HCT116 (cell line): ENCODE measurements at places on chromosomes 3 and 15.

GRCh38 chr3:43854283-43854682 is 163.5 kb downstream of the ABHD5 start:
- peaks cover 31% of the 10 kb centered on the region; the same call in 1 of the 2 replicates for H3K27me3 ChIP-seq
- no peak for DNase-seq
- H3K4me1 ChIP-seq = 0 out of 2 replicates have a peak, but pooled peaks cover 2% of the 10 kb centered on the region
- H3K4me3 ChIP-seq = no peak overlapping the region
- H3K27ac ChIP-seq = no peak overlapping the region
- no peaks in the 10 kb centered on the region for H3K36me3 ChIP-seq

DNA sequence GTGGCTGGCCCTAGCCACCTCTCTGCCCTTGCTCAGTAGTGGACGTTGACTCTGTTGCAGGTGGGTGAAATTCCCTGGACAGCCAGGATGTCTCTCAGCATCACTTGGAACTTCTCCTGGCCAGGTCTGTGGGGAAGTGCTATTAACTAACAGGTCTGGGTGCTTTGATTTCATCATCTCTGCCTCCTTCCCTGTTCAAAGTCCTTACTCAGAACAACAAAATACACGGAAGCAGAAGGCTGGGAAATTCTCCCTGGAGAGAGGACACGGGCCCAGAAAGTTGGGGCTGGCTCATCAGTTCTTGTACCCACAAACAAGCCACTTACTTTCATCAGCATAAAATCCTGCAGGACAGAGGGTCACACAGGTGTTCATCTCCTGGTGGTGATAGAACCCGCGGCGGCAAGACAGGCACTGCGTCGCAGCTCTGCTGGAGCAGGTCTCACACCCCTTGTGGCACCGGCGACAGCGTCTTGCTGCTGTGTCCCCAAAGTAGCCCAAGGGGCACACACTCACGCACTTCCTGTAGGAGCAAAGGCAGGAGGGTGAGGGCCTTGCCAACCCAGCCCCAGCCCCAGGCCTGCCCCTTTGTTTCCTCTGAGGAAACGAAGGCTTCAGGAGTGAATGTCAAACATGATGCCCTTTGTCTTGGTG is 29.6 kb upstream of the SNRPA1 start:
- no peaks in the 10 kb centered on the region for H3K4me1 ChIP-seq
- no peak for DNase-seq
- H3K36me3 ChIP-seq = no peaks in the 10 kb centered on the region

- H3K36me3 ChIP-seq = no peaks in the 10 kb centered on the region
- H3K4me1 ChIP-seq = peaks cover 7% of the 10 kb centered on the region
- H3K27me3 ChIP-seq = no peaks in the 10 kb centered on the region
- DNase-seq = peak; percentile 52
- H3K27ac ChIP-seq = no peak overlapping the region
Observed at GRCh38 chr3:158918008-158918407, 116.2 kb downstream of the MFSD1 start.

DNA sequence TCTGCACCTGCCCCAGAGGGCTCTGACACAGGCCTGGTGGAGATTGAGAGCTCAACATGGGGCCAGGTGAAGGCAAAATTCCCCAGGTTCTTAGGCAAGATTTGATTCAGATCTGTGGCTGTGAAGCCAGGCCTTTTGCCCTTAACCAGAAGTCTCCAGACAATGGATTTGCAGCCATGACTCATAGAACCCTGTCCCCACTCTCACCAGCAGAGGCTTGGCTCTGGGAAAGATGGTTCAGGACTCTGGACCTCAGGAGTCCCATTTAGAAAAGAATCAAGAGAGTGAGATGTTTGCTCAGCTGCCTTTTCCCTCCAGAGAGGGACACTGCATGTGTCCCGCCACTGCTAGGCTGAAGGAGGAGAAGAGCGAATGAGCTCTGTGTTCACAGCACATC is 361.4 kb upstream of the ICE2 start:
- H3K27me3 ChIP-seq = peaks cover 45% of the 10 kb centered on the region
- H3K4me1 ChIP-seq = no peaks in the 10 kb centered on the region
- DNase-seq = no peak
- no peak overlapping the region for H3K4me3 ChIP-seq
- H3K27ac ChIP-seq = no peak overlapping the region

- no peaks in the 10 kb centered on the region for H3K27me3 ChIP-seq
- no peaks in the 10 kb centered on the region for H3K36me3 ChIP-seq
- peaks cover 3% of the 10 kb centered on the region; the same call in 1 of the 2 replicates for H3K4me1 ChIP-seq
- H3K27ac ChIP-seq = no peak overlapping the region
Observed at GRCh38 chr15:44435893-44436667, 8.7 kb downstream of the CTDSPL2 start.

GRCh38 chr3:49630784-49631183 is 43.4 kb upstream of the APEH start:
- H3K36me3 ChIP-seq = no peaks in the 10 kb centered on the region
- DNase-seq = no peak

DNA sequence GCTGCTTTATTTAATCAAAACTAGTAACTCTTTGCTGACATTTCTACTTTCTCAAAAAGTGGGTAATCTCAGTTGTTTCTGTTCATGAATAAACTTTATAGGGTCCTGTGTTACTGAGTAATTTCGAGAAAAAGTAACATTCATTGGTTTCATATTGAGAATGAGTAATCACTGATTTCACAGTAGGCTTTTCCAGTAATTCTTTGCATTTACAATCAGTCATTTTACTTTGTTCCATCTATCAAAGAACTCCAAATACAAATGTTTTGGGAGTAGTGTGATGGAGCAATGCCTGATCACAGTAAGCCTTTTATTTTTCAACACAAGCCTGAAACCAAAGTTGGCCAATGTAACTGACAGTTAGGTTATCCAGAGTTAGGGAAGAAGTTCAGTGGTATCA is 353.6 kb downstream of the ULK4 start:
- H3K36me3 ChIP-seq = no peaks in the 10 kb centered on the region
- no peak overlapping the region for H3K27ac ChIP-seq
- DNase-seq = no peak
- no peaks in the 10 kb centered on the region for H3K4me1 ChIP-seq

- H3K27ac ChIP-seq = peak within 1 kb of the TSS; percentile 56; the same call in 1 of the 2 replicates
- peak within 1 kb of the TSS; percentile 58 for H3K4me3 ChIP-seq
- no peak for DNase-seq
- no peaks in the 10 kb centered on the region for H3K4me1 ChIP-seq
- no peaks in the 10 kb centered on the region for H3K27me3 ChIP-seq
- no peaks in the 10 kb centered on the region for H3K36me3 ChIP-seq
Observed at GRCh38 chr3:120450600-120451271, at the start of gene FSTL1. Gene FSTL1 (minus strand): TSS chr3:120450992. CDS start chr3:120450746, 246 bp downstream.

- H3K4me3 ChIP-seq = no peak overlapping the region
- no peaks in the 10 kb centered on the region for H3K4me1 ChIP-seq
- DNase-seq = no peak
- no peak overlapping the region for H3K27ac ChIP-seq
- no peaks in the 10 kb centered on the region for H3K36me3 ChIP-seq
Observed at GRCh38 chr3:170437696-170438407, 19.2 kb downstream of the CLDN11 start.

DNA sequence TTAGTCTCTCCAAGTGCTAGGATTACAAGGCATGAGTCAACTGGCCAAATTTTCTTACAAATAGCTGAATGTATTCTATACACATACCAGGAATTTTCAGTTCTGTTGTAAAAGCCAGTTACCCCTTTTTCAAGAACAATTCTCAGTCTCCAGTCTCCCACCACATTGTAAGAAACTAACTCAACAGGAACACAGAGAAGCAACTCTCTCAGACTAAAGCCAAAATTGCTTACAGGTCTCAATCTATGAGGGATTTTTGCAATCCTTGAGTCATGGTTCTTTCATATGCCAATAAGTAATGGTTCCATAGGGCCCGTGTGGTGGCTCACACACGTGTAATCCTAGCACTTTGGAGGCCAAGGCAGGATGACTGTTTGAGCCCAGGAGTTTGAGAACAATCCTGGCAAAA is 8.5 kb downstream of the IP6K2 start:
- H3K27me3 ChIP-seq = no peaks in the 10 kb centered on the region
- DNase-seq = no peak
- H3K4me1 ChIP-seq = peaks cover 11% of the 10 kb centered on the region; the same call in 1 of the 2 replicates
- H3K4me3 ChIP-seq = no peak overlapping the region
- peak overlapping the region; percentile 36 for H3K27ac ChIP-seq

DNA sequence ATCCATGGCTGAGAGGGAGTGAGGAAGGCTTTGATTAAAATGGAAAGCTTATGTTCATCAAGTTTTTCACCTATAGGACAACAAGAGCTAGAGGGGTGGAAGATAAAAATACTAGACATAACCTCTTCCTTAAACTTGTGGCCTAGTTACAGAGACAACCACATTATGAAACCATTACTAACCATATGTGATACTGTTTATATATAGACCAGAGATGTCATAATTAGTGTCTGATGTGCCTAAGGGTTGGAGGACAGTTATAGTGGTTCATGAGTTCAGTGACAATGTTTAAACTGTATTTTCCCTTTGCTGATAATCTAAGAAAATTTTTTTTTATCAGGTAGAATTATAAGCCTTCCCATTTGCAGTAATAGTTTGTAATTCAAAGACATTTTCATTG is 23.7 kb downstream of the PHLDB2 start:
- H3K27me3 ChIP-seq = no peaks in the 10 kb centered on the region
- H3K4me3 ChIP-seq = no peak overlapping the region
- peaks cover 4% of the 10 kb centered on the region; the same call in 1 of the 2 replicates for H3K4me1 ChIP-seq
- H3K27ac ChIP-seq = no peak overlapping the region
- peaks cover 75% of the 10 kb centered on the region for H3K36me3 ChIP-seq

GRCh38 chr15:40450047-40450446 is 9.3 kb downstream of the BAHD1 start:
- no peaks in the 10 kb centered on the region for H3K27me3 ChIP-seq
- H3K27ac ChIP-seq = no peak overlapping the region
- no peak for DNase-seq
- H3K36me3 ChIP-seq = no peaks in the 10 kb centered on the region
- peaks cover 28% of the 10 kb centered on the region for H3K4me1 ChIP-seq

DNA sequence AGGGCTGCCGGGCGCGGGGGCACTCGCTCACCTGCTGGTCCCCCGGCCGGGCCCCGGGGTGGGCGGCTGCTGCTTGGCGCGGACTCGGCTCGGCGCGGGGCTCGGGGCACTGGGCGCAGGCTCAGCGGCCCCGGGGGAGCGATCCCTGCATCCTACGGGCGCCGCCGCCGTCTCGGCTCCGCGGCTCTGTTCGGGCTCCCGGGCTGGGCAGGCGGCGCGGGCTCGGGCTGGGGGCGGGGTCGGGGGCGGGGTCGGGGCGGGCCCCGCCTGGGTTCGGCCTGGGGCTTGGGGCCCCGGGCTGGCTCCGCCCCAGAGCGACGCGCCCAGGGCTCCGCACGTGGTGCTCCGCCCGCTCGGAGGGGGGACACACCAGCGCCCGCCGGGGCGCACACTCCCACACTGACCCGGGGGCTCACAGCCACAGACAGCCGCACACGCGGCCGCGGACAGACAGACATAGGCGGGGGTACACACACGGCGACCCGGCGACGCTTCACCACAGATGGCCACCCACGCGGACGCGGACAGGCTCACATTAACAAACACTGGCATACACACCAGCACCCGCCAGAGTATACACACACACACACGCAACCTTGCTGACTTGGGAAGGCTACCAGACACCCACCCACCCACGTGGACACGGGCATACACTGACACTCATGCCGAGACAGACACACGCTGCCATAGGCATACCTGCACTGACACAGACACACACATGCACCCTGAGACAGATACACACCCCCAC is at the start of gene SCN5A:
Gene SCN5A (minus strand): TSS at position 188 of the 748 bp plus-strand sequence. CDS start 16,380 bp downstream, outside the sequence.
- DNase-seq = no peak
- no peaks in the 10 kb centered on the region for H3K27me3 ChIP-seq
- H3K27ac ChIP-seq = peak within 1 kb of the TSS; percentile 48; the same call in 1 of the 2 replicates
- peak within 1 kb of the TSS; percentile 55 for H3K4me3 ChIP-seq

DNA sequence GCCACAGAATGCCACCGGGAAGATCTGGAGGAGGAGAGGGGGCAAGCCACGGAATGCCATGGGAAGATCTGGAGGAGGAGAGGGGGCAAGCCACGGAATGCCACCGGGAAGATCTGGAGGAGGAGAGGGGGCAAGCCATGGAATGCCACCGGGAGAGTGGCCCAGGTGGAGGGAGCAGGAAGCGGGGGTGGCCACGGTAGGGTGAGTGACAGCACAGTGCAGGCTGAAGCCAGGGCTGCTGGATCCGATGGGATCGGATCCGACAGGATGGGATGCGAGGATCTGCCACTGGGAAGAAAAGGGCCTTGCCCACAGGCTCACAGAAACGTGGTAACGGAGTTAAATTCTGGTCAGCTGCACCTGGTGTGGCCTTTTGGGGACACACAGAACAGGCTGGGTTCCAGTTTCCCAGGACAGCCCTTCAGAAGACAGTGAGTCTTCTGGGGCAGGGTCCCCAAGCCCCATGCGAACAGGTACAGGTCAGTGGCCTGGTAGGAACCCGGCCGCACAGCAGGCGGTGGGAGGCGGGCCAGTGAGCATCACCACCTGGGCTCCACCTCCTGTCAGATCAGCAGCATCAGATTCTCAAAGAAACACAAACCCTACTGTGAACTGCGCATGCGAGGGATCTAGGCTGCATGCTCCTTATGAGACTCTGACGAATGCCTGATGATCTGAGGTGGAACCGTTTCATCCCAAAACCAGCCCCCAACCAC is 58.8 kb downstream of the XXYLT1 start:
- DNase-seq = no peak
- no peak overlapping the region for H3K27ac ChIP-seq
- no peak overlapping the region for H3K4me3 ChIP-seq
- peaks cover 18% of the 10 kb centered on the region for H3K4me1 ChIP-seq
- H3K27me3 ChIP-seq = no peaks in the 10 kb centered on the region
- no peaks in the 10 kb centered on the region for H3K36me3 ChIP-seq

- DNase-seq = no peak
- H3K27me3 ChIP-seq = no peaks in the 10 kb centered on the region
- H3K36me3 ChIP-seq = no peaks in the 10 kb centered on the region
- no peak overlapping the region for H3K4me3 ChIP-seq
Observed at GRCh38 chr15:90595763-90596155, 66.0 kb downstream of the CRTC3 start.

- H3K4me3 ChIP-seq = no peak overlapping the region
- H3K36me3 ChIP-seq = no peaks in the 10 kb centered on the region
- no peaks in the 10 kb centered on the region for H3K27me3 ChIP-seq
Observed at GRCh38 chr3:104763007-104763406, 603.7 kb upstream of the ALCAM start.

- H3K4me1 ChIP-seq = no peaks in the 10 kb centered on the region
- no peak overlapping the region for H3K4me3 ChIP-seq
- H3K36me3 ChIP-seq = no peaks in the 10 kb centered on the region
- no peak overlapping the region for H3K27ac ChIP-seq
Observed at GRCh38 chr15:80547264-80547663, 143.1 kb downstream of the ARNT2 start.

- no peaks in the 10 kb centered on the region for H3K27me3 ChIP-seq
- no peak overlapping the region for H3K27ac ChIP-seq
- DNase-seq = no peak
Observed at GRCh38 chr3:149245738-149246451, 24.3 kb upstream of the CP start.

GRCh38 chr3:193016437-193016901 is 98.8 kb upstream of the MB21D2 start:
- DNase-seq = no peak
- H3K36me3 ChIP-seq = no peaks in the 10 kb centered on the region
- no peak overlapping the region for H3K27ac ChIP-seq

- peak overlapping the region; percentile 66 for H3K4me3 ChIP-seq
- H3K36me3 ChIP-seq = no peaks in the 10 kb centered on the region
Observed at GRCh38 chr15:72183781-72184164, 13.8 kb downstream of the GRAMD2A start.

DNA sequence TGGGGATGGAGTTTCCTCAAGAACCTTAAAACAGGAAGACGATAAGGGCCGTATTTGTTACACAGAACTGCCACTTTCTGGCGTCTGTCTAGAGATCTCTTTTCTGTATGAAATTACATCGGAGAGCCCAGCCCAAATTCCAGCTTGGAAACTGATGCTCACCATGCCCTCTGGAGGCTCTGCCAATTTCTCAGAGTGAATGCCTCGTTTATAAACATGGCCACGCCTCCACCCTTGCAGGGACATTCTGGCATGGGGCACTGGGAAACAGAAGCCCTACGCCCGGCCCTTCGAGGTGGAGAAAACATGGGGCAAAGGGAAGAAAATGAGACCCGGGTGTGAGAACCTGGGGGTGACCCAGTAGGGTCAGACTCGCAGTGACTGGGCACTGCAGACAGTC is 53.4 kb upstream of the SEC13 start:
- no peaks in the 10 kb centered on the region for H3K36me3 ChIP-seq
- no peak overlapping the region for H3K4me3 ChIP-seq
- no peaks in the 10 kb centered on the region for H3K27me3 ChIP-seq
